ENCODE measurements at places on chromosomes 13 and 19.
A peak's percentile ranks its signal among the peaks of the same experiment; 100 is the strongest.

GRCh38 chr13:29101409-29101808 is 281.3 kb downstream of the MTUS2 start:
- H3K27ac ChIP-seq: no peak overlapping the region
- no peaks in the 10 kb centered on the region for H3K4me1 ChIP-seq
- no peaks in the 10 kb centered on the region for H3K27me3 ChIP-seq
- H3K36me3 ChIP-seq: no peaks in the 10 kb centered on the region

GRCh38 chr19:16386619-16387240 is 62.1 kb downstream of the KLF2 start:
- peaks cover 44% of the 10 kb centered on the region for H3K36me3 ChIP-seq
- no peak overlapping the region for H3K4me3 ChIP-seq
- H3K4me1 ChIP-seq: no peaks in the 10 kb centered on the region
- no peaks in the 10 kb centered on the region for H3K27me3 ChIP-seq

DNA sequence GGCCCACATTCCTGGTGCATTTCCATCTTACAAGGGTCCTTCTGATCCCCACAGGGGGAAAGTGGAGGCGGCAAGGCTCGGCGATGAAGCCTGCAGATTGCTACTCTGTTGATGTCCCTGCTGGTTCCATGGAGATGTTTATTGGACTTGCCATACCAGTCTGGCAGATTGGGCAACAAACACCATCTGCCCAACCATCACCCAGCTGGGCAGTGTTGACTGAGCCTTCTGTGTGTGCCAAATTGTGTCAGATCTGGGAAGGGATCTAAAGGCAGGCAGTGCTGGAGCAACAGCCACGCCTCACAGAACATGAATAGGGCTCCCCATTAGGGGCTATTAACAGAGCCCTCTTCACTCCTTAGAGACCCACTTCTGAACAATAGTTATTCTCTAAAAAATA is 35.0 kb downstream of the FLT1 start:
- H3K36me3 ChIP-seq: no peaks in the 10 kb centered on the region
- no peak overlapping the region for H3K4me3 ChIP-seq
- H3K27ac ChIP-seq: no peak overlapping the region
- H3K27me3 ChIP-seq: no peaks in the 10 kb centered on the region
- no peaks in the 10 kb centered on the region for H3K4me1 ChIP-seq

DNA sequence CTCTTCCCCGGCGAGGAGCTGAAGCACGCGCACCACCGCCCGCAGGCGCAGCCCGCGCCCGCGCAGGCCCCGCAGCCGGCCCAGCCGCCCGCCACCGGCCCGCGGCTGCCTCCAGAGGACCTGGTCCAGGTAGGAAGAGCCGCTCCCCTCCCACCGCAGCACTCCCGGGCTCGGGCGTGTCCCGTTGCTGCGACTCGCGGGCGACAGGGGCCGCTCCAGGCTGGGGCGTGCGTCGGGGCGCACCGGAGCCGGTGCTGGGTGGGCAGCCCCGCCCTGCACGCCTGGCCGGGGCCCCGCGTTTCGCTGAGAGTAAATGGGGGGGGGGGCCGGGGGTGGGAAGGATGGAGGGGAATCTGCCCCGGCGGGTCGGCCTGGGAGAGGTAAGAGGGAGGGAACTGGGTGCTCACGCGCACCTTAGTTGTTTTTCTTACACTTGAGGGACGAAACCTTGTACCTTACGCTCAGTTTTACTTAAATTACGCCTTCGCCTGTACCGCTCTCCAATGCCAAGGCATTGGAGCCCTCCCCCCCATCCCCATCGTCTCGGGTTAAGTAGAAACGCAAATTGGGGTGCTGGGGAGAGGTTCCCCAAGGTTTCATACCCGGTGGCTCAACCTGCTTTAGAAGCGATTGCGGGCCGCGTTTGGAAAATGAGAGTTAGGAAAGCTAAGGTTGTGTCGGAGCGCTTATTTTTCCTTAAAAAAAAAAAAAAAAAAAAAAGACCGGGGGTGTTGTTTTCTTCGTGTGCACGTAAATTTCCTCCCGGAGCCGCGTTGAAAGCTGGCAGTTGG is 850 bp downstream of the KLF5 start:
- H3K4me1 ChIP-seq: no peaks in the 10 kb centered on the region
- DNase-seq: peak; percentile 64
- peaks cover 10% of the 10 kb centered on the region for H3K36me3 ChIP-seq
- no peaks in the 10 kb centered on the region for H3K27me3 ChIP-seq
- H3K4me3 ChIP-seq: peak overlapping the region; percentile 97

- no peak overlapping the region for H3K27ac ChIP-seq
- DNase-seq: no peak
- H3K4me3 ChIP-seq: no peak overlapping the region
- no peaks in the 10 kb centered on the region for H3K36me3 ChIP-seq
- H3K27me3 ChIP-seq: no peaks in the 10 kb centered on the region
- no peaks in the 10 kb centered on the region for H3K4me1 ChIP-seq
Observed at GRCh38 chr13:41546372-41547190, 89.2 kb downstream of the RGCC start.

DNA sequence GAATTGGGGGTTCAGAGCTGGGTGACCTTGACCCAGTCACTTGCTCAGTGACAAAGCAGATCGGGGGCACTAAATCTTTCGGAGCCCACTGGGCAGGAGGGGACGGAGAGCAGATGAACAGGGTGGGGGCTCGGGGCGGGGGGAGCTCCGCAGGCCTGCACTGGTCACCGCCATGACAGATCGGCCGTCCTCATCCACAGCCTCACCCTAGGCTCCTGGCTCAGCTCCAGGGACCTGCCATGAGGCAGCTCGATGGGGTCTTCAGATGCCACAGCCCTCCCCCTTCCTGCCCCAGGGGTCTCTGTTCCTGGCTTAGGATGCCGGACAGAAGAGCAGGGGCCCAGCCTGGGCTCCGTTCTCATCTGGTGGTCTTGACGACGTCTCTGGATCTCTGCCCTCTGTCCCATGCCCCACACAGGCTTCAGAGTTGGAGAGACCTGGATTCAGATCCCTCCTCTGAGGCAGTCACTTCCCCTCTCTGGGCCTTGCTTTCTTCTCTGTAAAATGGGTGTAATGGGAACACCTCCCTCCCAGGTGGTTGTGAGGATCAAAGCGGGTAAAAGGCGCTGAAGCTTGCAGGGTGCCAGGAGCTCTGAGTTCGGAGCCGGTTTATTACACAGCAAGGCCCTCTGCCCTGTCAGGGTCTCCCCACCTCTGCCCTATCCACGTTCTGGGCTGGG is 3.0 kb downstream of the KDM4B start:
- H3K4me1 ChIP-seq: peaks cover 33% of the 10 kb centered on the region
- peaks cover under 1% of the 10 kb centered on the region for H3K36me3 ChIP-seq
- no peak overlapping the region for H3K4me3 ChIP-seq
- no peaks in the 10 kb centered on the region for H3K27me3 ChIP-seq

Measured in trophoblast cell (in vitro differentiated cells and primary cell).